Stimulated activated CD4-positive, alpha-beta T cell treated with anti-CD3 and anti-CD28 coated beads, TNF-alpha, amount 100 ng/mL, for 48 hours (primary cell): ENCODE measurements at places on chromosomes 5 and 9.

DNA sequence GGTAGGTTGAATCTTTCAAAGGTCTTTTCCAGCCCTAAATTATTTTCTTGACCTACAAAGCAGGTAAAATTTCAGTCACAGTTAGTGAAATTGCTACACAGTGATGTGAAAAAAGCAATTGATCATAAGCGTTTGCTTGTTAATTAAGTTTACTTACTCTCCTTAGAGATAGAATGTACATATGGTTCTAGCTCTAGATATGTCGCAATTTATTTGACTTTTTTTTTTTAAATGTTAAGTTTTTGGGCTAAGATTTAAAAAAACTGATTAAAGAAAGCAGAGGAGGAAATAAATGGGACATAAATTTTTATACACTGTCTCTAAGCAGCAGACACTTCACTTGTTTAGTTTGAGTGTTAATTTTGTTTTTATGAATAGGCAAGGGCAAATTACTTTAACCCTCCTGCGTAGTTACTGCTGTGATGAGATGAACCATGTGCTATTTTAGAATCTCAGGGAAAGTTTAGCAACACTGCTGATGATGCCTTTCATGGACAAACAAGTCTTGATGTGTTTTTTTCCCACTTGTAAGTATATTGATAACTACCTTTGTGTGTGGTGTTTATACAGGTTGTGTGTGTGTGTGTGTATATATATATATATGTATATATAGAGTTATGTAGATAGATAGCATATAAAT, 38.3 kb upstream of the FAM120AOS start:
- DNase-seq: no peak

DNA sequence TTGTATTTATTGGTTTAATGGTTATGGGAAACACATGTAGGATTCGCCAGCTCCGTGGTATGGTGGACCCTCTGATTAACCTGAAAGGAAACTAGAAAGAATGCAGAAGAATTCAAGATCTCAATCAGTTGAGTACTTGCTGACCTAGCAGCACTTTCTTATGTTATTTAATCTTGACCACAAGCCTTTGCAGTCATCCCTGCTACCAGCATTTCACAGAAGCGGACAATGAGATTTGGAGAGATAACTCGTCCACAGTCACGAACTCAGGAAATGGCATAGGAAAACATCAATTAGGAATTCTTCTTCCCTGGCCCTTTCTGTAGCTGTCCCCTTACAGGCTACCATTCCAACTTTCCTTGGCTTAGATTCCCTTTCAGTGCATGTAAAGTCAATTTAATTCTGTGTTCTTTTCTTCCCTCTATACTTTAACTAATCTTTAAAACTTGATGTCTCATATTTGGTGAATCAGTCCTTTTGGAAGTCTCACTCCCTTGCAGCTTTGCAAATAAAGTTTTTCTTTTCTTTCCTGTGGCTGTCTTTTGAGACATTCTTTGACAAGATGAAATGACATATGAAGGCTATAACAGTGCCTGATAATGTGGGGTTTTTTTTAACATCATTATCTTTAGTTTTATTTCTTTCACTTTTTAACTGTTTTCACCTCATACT, 1.3 kb upstream of the SLC44A1 start:
- no peak for DNase-seq

GRCh38 chr9:89543111-89543510, 45.2 kb upstream of the SEMA4D start:
- DNase-seq: no peak

- no peak for DNase-seq
Measured at GRCh38 chr5:68730979-68731654, 362.7 kb upstream of the SLC30A5 start.

- DNase-seq: no peak
Measured at GRCh38 chr5:142104491-142104890, 4.1 kb upstream of the NDFIP1 start.
